ENCODE measurements at places on chromosomes 2 and 18.

- DNase-seq: no peak
Observed at GRCh38 chr2:69372767-69373166, 14.3 kb downstream of the GFPT1 start.

DNA sequence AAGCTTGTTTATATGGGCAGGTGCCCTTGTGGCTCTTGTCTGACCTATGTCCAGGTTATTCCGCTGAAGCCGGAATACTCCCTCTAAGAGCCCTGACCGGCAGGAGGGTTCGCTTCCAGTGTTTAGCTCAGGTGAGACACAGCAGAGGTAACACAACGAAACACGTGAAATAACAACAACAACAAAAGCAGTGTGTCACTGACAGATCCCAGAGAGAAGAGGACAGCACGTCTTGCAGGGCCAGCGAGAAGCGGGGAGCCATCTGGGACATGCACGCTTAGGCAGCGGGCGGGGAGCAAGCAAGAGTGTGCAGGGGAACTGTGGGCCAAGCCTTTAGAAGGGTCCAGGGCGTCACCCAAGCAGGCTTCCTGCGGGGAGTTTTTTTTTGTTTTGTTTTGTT lies 17.1 kb upstream of the ZDBF2 start:
- DNase-seq: no peak

- DNase-seq: no peak
Observed at GRCh38 chr2:212170382-212170781, 368.2 kb downstream of the ERBB4 start.

DNA sequence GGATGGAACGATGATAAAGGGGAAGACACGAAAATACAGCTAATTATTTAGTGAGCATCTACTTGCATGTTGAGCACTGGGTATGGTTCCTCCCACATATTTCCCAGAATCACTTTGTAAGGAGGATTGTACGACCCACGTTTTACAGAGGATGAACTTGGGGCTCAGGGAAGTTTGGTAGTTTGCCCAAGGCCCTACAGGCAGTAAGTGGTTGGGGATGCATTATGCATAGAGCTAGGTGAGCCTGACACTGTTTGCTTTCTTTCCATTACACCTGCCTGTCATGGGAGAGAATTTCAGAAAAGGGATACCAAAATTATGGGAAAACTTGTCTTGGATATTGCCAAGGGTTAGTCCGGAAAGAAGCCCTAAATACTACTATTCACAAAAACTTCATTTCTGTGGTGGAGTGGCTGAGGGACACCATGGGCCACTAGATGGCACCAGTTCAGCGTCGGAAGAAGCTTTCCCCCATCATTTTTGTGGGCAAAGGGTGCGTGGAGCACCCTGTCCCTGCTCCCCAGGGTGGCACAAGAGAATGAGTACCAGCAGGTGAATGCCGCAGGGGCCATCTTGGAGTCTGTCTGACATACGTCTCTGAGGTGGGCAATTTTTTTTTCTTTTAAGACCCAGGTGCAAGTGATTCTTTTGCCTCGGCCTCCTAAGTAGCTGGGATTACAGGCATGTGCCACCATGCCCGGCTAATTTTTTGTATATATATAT lies 23.5 kb upstream of the C18orf32 start:
- peak; percentile 26 for DNase-seq
